ENCODE measurements at places on chromosomes 2 and 18.

DNA sequence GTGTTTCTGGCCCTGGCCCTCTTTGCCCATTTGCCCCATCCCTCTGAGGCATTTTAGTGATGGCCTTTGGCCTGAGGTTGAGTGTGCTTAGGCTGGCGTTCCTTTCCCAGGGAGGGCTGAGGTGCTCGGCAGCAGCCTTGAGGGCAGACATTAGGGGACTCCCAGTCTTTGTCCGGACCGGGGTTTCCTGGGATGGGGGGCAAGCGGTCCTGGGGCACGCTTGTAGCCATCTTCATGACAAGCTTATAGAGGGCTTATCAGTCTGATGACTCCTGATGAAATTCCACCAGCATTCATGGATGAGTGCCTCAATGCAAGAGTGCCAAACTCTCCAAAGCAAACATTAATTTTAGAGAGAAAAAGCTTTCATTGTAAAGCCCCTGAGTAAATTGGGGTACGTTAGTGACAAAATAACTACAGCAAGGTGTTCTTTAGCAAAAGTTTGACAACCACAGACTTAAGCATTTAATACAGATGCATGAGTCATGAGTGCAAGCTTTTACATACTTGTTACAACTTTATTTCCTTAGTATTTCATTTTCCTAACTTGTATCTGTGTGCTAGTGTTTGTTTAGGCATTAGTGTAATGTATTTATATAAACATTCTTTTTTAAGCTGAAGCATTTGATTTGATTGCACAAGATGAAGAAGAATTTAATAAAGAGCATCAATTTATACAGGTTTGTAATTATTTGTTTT, 45.6 kb downstream of the CEP192 start:
- no peak for DNase-seq
- no peaks in the 10 kb centered on the region for H3K36me3 ChIP-seq
- no peak overlapping the region for H3K27ac ChIP-seq
- no peak overlapping the region for H3K4me3 ChIP-seq
- no peaks in the 10 kb centered on the region for H3K27me3 ChIP-seq

DNA sequence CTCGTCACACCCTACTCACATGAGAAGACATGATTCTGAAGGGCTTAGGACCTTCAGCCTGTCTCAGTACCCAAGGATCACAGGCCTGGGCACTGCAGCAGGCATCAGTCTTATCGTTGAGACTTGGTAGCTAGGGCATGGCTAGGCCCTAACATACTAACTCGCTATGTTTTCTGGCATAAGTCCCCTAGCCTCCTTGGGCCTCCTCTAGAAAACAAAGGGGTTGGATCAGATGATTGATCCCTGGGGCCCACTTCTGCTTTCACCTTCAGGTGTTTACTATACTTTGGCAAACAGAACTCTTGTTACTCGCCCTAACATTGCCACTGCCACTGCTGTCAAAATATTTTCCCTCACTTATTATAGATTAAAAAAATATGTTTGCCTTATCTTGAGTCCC, 44.2 kb downstream of the VSNL1 start:
- H3K36me3 ChIP-seq = no peaks in the 10 kb centered on the region
- H3K4me1 ChIP-seq = no peaks in the 10 kb centered on the region
- H3K4me3 ChIP-seq = no peak overlapping the region
- no peak for DNase-seq

DNA sequence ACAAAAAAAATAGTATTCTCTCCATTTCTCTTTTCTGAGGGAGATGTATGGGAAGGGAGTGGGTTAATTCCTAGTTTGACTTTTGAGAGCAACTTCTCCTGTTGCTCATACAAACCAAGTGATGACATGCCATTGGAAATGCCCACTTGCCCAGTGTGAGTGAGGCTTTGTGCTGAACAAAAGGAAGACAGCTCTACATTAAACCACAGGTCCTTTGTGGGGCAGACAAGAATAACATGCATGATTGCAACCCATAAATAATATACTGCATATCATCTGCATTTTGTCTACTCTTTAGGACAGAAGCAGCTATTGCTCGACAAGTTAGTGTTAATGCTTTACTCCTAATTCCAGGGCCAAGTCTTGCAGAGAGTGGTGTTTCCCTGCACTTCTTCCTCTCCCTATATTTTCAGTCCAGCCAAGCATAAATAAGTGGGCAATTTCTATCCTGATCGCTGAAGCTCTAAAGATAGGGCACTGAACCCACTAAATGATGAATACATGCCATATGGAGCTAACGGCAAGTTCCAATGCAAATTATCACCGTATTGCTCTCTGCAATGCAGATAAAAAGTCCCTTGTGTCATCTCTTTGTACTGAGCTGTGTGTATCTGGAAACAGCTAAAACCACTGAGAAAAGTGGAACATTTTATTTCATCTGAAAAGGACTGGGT, 19.4 kb upstream of the EHBP1 start:
- no peaks in the 10 kb centered on the region for H3K36me3 ChIP-seq
- no peak for DNase-seq
- no peak overlapping the region for H3K4me3 ChIP-seq
- H3K4me1 ChIP-seq = no peaks in the 10 kb centered on the region
- H3K27ac ChIP-seq = no peak overlapping the region
- no peaks in the 10 kb centered on the region for H3K27me3 ChIP-seq

- H3K4me3 ChIP-seq = no peak overlapping the region
- H3K36me3 ChIP-seq = no peaks in the 10 kb centered on the region
- H3K27ac ChIP-seq = no peak overlapping the region
- no peaks in the 10 kb centered on the region for H3K4me1 ChIP-seq
- DNase-seq = no peak
Measured at GRCh38 chr2:128134573-128134972, 43.6 kb downstream of the UGGT1 start.

GRCh38 chr18:59420244-59420643, 61.2 kb upstream of the LMAN1 start:
- H3K4me3 ChIP-seq = no peak overlapping the region
- no peaks in the 10 kb centered on the region for H3K36me3 ChIP-seq
- no peak for DNase-seq
- no peak overlapping the region for H3K27ac ChIP-seq

- no peaks in the 10 kb centered on the region for H3K27me3 ChIP-seq
- no peak overlapping the region for H3K27ac ChIP-seq
- no peaks in the 10 kb centered on the region for H3K36me3 ChIP-seq
- H3K4me1 ChIP-seq = no peaks in the 10 kb centered on the region
- H3K4me3 ChIP-seq = no peak overlapping the region
Measured at GRCh38 chr2:110100480-110100879, 15.1 kb downstream of the MALL start.

GRCh38 chr2:207110310-207110709, 55.4 kb downstream of the KLF7 start:
- no peaks in the 10 kb centered on the region for H3K4me1 ChIP-seq
- H3K27ac ChIP-seq = no peak overlapping the region
- DNase-seq = peak; percentile 46
- H3K36me3 ChIP-seq = no peaks in the 10 kb centered on the region
- H3K4me3 ChIP-seq = no peak overlapping the region

GRCh38 chr2:97745474-97746174, 32.2 kb downstream of the ZAP70 start:
- DNase-seq = no peak
- H3K27me3 ChIP-seq = no peaks in the 10 kb centered on the region
- H3K36me3 ChIP-seq = no peaks in the 10 kb centered on the region
- no peak overlapping the region for H3K4me3 ChIP-seq

DNA sequence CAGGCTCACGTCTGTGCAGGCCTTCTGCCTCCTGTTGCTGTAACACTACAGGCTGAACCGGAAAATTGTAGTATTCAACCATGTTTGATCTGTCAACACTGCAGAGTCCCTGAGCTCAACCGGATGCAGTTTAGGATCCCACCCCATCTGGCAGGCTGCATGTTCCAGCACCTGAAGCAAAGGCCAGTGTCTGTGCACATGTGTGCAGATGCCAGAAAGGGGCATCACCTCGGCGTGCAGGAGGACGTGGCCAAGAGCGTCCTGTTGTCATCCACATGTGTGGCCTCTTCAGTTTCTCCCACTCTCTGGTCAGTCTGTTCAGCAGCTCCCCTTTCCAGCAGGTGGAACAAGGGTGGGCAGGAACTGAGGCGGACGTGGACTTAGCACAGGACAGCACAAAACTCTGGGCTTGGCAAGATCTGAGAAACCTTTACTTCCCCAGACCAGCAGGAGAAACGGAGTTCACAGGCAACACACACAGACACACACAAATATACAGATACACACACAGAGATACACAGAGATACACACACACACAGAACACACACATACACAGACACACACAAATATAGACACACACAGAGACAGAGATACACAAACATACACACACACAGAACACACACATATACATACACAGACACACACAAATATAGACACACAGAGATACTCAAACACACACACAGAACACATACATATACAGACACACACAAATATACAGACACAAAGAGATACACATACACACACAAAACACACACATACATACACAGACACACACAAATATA, 111.3 kb downstream of the NDUFA10 start:
- DNase-seq = peak; percentile 9
- H3K36me3 ChIP-seq = no peaks in the 10 kb centered on the region
- peaks cover 4% of the 10 kb centered on the region for H3K4me1 ChIP-seq
- no peak overlapping the region for H3K27ac ChIP-seq
- H3K27me3 ChIP-seq = no peaks in the 10 kb centered on the region

- no peak overlapping the region for H3K27ac ChIP-seq
- no peak overlapping the region for H3K4me3 ChIP-seq
- no peaks in the 10 kb centered on the region for H3K4me1 ChIP-seq
- H3K36me3 ChIP-seq = no peaks in the 10 kb centered on the region
Measured at GRCh38 chr2:235592836-235593235, 99.0 kb downstream of the AGAP1 start.

GRCh38 chr2:129224022-129224421, 755.4 kb upstream of the RAB6C start:
- H3K4me1 ChIP-seq = no peaks in the 10 kb centered on the region
- H3K4me3 ChIP-seq = no peak overlapping the region
- no peak overlapping the region for H3K27ac ChIP-seq
- no peak for DNase-seq
- H3K27me3 ChIP-seq = no peaks in the 10 kb centered on the region

DNA sequence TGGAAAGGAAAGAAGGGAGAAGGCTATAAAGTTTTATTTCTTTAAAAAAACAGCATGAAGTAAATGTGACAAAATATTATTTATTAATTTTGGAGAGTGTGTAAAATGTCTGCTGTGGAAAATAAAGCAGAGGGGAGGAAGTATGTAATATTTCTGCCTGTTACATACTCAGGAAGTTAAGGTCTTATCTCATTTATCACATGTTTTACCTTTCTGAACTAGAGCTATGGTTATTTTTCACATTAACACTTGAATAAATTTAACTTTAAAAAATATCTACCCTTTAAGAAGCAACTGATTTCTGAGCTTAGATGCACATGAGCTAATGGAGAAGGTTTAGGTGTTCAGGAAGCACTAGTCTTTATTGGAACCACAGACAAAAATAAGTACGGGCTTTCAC, 148.3 kb downstream of the GRB14 start:
- H3K36me3 ChIP-seq = no peaks in the 10 kb centered on the region
- no peaks in the 10 kb centered on the region for H3K27me3 ChIP-seq
- no peak for DNase-seq
- H3K27ac ChIP-seq = no peak overlapping the region
- no peaks in the 10 kb centered on the region for H3K4me1 ChIP-seq

- H3K27ac ChIP-seq = no peak overlapping the region
- no peaks in the 10 kb centered on the region for H3K27me3 ChIP-seq
- DNase-seq = no peak
- no peak overlapping the region for H3K4me3 ChIP-seq
- H3K4me1 ChIP-seq = peaks cover 7% of the 10 kb centered on the region
- H3K36me3 ChIP-seq = no peaks in the 10 kb centered on the region
Measured at GRCh38 chr2:231682603-231683291, 25.6 kb upstream of the PTMA start.

DNA sequence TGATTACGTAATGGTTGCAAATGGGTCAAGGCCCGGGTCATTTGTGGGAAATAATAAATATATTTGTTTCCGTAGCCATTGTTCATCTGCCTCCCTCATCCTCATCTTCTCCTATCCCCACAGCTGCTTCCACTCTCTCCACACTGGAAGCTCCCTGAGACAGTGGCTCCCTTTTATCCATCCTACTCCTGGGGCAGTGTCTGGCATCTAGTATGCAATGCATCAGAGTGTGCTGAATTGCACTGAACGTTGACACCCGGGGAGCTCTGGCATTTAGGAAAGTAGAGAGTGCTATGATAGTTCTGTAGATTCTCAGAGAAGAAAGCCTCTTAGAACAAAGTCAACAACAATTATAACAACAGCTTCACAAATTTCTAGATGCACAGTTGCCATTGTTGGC, 45.5 kb upstream of the NAB1 start:
- no peaks in the 10 kb centered on the region for H3K36me3 ChIP-seq
- DNase-seq = no peak

- H3K4me3 ChIP-seq = no peak overlapping the region
- no peaks in the 10 kb centered on the region for H3K36me3 ChIP-seq
- DNase-seq = peak; percentile 38
- peaks cover 23% of the 10 kb centered on the region for H3K4me1 ChIP-seq
- H3K27ac ChIP-seq = no peak overlapping the region
- H3K27me3 ChIP-seq = no peaks in the 10 kb centered on the region
Measured at GRCh38 chr18:37483221-37483971, 82.2 kb downstream of the CELF4 start.

- H3K4me3 ChIP-seq = no peak overlapping the region
- H3K27ac ChIP-seq = no peak overlapping the region
Measured at GRCh38 chr2:203693242-203693879, 13.1 kb upstream of the CD28 start.

- DNase-seq = peak; percentile 13
- no peaks in the 10 kb centered on the region for H3K27me3 ChIP-seq
- no peak overlapping the region for H3K4me3 ChIP-seq
Measured at GRCh38 chr2:237184919-237185552, 99.3 kb downstream of the COPS8 start.

DNA sequence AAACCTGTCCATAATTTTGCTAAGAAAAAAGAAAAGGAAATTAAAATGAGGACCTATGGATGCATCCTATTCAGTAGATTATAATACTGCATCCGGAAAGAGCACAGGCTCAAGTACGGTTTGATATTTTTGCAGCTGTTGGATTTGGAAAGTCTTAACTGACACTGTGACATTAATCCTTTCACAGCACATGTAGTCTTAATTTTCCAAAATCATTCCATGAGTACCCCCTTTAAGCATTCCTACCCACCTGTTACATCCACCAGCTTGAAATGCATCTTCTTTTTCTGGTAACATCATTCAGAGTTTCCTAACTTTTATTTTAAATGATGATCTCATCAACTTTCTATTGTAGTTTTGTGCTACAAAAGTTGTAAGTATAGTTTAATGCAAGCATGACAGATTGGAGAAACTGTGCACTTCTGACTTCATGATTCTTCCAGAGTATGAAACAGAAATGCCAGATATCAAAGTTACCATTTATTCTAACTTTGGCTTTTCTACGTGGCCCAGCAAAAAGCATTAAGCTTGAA, 113.5 kb downstream of the ESCO1 start:
- H3K4me3 ChIP-seq = no peak overlapping the region
- H3K27me3 ChIP-seq = no peaks in the 10 kb centered on the region
- DNase-seq = no peak
- H3K4me1 ChIP-seq = no peaks in the 10 kb centered on the region
- H3K27ac ChIP-seq = no peak overlapping the region
- no peaks in the 10 kb centered on the region for H3K36me3 ChIP-seq

Measured in testis (tissue), 5 donors.